ENCODE measurements at places on chromosomes 6 and 20. TPM values are rescaled to one million over a fixed set of nuclear protein-coding genes. Genes with fewer than 3 reads are reported as not detected.
A peak's percentile ranks its signal among the peaks of the same experiment; 100 is the strongest.

DNA sequence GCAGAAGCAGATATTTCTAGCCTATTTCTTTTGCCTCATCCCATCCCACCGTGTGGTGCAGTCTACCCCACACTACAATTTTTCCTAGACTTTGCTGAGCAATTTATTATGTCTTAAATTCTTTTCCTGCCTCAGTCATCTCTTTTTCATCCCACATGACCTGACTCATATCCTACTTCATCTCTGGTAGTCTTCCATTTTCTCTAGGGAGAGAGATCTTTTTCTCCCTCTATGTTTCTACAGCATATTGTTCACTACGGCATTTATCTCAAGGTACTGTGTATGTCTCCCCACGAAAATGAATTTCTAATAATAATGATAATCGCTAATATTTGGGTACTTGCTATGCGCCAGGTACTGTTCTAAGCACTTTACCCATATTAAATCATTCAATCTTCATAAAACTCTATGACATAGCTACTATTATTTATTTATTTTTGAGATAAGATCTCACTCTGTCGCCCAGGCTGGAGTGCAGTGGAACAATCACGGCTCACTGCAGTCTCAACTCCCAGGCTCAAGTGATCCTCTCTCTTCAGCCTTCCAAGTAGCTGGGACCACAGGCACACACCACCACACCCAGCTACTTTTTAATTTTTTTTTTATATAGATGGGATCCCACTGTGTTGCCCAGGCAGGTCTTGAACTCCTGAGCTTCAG, 15.6 kb downstream of the PDSS2 start:
- peak; percentile 46 for DNase-seq

- no peak for DNase-seq
Observed at GRCh38 chr6:96299525-96299924, 222.1 kb upstream of the UFL1 start.

DNA sequence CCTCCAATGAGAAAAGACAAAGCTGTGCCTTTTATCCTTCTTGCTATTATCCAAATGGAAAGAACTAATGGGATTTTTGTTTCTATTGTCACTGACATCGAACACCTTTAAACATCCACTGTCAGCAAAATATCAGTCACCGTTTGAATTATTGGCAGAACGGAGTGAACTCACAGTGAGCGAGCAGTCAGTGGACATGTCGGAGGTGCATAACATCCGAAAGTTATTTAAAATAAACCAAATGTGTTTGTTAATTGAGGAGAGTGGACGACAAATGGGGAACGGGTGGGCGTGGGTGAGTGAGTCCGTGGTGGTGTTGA, 38.8 kb downstream of the PMEPA1 start:
- DNase-seq: no peak

DNA sequence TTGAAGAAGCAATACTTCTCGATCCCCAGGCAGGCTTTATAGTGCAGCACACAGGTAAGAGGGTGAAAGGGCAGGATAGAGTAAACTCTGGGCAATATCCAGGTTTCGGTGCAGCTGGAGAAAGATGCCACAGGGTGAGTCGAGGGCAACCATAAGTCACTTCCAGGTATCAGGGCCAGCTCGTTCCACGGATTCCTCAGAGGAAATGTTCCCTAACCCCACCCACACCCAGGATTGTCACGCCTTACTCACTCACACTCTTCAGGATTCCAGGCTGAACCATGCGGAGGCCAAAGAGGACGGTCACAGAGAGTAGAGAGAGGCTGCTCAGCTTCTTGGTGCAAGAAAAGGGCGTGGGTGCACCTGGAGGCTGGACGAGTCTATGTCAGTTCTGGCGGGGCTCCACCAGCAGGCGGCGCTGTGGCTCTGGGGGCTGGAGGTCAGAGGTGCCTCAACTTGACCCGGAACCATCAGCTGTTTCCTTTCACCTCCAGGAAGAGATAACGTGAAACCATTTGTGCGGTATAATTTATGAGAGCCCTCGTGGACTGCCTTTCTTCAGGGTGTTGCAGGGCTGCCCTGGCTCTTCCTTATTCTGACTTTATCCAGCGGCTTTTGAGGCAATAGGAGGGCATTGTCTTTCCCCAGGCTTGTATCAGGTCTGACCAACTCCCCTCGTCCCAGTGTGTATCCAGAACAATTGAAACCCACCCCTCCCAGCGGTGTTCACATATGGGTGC, 14.5 kb upstream of the WFDC12 start:
- DNase-seq: peak; percentile 7

DNA sequence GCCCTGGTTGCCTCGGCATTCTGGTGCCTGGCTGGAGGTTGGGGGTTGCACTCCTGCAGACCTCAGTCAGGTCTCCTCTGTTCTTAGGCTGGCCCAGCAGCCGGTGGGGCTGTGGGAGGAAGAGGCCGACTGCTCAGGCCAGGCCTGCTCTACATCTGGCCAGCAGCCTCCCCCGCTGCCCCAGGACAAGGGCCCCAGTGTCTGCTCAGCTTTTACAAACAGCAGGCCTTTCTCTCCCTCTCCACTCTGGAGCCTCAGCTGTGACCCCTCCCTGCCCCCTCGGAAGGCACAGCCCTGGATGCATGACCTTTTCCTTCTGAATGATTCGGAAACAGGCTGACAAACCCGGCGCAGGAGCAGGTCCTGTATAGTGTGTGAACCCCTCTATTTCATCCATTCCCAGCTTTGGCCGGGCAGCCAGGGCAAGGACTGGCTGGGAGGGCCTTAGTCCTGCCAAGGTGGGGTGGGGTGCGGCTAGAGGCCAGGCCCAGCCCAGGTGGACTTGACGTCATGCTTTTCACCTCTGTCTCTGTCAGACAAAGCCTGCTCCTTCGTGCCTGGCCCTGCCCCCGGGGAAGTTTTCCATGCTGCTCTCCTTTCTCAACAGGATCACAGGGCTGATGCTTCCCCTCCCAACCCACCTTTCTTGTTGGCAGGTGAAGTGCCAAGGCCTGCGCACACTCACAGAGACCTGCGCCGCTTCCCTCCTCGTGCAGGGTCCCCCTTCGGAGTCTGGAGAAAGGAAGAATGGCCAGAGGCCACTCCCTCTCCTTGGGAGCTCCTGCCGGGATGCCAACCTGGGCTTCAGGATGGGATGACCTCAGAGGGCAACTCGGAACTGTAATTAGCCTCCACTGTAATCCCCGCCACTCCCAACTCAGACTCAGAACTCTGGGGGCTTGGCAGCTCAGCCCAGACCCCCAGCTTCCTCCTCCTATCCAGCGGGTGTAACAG, 10.1 kb upstream of the ITPR3 start:
- no peak for DNase-seq

- no peak for DNase-seq
Observed at GRCh38 chr20:11702721-11703518, 214.8 kb upstream of the BTBD3 start.

DNA sequence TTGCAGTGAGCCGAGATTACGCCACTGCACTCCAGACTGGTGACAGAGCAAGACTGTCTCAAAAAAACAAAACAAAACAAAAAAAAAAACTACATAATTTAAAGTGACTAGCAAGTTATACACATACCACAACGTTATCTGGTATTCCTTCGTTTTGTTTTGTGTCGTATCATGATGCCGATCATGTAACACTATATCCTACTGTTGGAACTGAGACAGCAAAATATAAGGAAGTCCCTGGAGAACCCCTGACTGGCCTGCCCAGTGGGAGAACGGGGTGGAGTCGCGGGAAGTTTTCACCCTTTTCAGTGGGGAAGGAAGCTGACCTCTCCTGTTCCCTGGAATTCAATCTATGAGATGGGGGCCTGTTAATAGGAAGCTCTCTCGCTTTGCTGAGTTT, 15.1 kb downstream of the SOX4 start:
- DNase-seq: no peak

DNA sequence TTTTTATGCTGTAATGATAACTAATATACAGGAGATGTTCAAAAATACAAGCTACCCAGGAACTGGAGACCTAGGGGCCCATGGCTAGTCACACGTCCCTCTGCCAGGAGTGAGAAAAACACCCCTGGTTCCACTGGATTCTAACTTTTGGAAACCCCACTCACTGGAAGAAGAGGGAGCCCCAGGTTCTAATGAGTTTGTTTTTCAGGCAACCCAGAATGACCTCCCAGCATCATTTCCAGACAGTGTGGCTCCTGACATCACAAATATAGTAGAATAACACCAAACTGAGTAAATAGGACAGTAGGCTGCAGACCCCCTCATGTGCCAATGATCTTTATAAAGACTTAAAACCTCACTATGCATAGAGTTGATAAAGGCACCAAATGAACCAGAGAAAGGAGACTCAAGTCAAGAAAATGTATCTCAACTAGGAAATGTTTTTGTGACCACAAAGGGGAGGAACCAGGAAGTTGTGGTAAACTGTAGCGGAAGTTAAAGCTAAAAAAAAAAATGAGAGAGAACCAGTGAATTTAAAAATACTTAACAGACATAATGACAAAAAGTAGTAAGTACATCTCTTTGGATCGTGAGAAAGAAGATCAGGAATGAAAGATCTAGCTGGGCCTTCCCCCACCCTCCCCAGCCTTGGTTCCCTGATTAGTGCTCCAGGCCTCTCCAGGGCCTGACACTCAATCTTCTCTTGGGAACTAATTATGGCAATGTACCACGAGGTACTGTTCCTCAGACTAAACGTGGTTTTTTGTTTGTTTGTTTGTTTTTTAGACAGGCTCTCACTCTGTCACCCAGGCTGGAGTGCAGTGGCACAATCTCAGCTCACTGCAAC, 19.8 kb downstream of the HLA-E start:
- DNase-seq: no peak

DNA sequence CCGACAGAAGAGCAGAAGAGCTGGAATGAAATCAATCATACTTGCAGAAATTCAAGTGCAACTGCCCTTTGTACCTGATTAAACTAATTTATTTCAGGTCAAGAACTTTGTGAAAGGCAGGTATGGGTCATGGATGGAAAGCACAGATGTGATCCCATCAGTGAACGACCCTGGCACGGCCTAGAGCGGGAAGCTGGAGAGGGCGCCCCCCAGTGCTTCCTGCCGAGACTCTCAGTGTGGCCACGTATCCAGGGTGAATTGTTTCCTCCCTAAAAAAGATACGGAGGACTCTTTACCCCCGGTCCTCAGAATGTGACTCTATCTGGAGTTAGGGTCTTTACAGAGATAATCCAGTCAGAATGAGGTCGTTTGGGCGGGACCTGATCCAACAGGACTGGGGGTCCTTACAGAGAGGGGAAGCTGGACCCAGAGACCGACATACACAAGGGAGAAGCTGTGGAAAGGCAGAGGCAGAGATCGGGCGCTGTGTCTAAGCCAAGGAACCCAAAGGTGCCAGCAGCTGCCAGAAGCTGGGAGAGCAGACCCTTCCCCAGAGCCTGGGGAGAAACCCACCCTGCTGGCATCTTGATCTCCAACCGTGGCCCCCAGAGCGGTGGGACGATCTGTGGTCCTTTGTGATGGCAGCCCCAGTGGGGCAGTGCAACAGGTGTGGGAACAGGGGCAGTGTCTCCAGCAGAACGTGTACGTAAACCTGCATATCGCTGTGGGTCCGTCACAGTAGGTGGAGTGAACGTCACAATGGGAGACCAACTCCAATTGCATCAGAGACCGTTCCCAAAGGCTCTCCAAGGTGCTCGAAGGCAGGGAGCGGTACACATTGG, 91.9 kb downstream of the TAF4 start:
- no peak for DNase-seq

DNA sequence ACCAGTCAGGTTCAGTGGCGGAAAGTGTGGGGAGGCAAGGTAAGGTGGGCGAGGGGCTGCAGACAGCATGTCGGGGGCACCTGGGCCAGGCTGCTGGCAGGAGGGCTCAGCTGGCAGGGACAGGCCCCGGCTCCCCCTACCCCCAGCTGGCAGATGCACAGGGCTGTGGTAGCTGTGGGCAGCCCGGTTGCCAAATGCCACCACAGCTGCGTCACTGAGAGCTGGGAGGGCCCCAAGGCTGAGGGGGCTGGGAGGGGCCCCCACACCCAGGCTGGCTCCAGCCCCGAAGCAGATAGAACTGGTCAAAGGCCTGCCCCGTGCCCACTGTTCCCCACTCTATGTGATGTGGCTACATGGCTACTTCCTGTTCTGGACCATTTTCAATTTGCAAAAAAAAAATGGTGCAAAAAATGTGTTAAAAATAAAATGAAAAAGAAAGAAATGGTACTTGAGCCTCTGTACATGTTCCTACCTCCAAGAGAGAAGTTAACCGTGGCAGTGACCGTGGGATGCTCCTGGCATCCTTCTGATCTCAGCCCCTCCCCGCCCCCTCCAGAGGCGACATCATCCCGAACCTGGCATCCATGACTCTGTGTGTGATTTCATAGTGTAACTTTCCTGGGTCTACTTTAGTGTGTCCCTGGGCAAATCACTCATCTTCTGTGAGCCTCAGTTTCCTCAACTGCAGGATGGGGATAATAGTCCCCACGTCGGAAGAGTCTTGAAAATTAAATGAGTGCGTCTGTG, 64.4 kb downstream of the UBE2V1 start:
- no peak for DNase-seq

DNA sequence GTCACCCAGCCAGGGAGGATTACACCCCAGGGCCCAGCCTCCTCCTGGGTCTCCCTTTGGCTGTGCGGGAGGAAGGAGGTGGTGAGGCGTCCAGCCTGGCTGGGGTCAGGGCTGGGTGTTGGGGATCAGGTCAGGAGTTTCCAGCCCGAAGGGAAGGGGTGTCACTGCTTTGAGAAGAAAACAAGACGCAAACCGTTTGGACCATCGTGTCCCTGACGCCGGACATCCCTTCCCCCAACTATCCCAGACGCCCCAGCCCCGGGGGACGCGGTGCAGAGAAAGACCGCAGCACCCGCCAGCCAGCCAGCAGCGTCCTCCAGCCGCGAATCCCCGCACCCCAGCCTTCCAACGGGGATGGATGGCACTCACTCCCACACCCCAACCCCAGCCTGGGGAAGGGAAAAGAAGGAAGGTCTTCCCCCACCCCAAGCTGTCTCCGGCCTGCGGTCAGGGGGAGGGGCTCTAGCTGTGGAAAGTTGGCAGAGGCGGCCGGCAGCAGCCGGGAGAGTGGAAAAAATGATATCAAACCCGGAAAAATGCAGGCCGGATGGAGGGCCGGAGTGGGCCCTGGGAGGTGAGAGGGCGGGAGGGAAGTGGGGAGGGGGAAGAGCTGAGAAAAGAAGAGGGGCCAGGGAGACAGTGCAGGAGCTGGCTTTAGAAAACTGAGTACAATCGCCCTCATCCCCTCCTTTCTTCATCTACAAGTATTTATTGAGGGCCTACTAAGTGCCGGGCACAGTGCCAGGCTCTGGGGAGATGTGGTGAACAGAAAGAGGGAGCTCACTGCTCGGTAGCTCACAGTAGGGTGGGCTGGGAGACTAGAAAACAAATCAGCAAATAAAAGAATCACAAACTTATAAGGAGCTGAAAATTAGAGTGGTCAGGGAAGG, 10.6 kb downstream of the REM1 start:
- peak; percentile 42 for DNase-seq

DNA sequence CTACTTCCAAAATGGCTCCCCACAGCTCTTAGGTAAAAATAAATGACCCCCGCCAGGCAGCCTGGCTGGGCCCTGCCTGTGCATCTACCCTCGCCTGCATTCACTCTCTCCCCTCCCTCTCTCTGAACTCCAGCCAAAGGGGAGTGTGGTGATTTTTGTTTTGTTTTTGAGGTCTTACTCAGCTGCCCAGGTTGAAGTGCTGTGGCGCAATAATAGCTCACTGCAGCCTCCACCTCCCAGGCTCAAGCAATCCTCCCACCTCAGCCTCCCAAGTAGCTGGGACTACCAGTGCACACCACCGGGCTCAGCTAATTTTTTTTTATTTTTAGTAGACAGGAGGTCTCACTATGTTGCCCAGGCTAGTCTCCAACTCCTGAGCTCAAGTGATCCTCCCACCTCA, 15.8 kb downstream of the NFATC2 start:
- no peak for DNase-seq

DPPA5 gene
- total RNA-seq: not detected

SLC32A1 gene
- not detected for total RNA-seq

AKAP12 gene
- total RNA-seq: 250 TPM

ACAT2 gene
- 48.2 TPM for total RNA-seq

TRIM26 gene
- 24.2 TPM for total RNA-seq

TNNC2 gene
- total RNA-seq: not detected

TREM2 gene
- not detected for total RNA-seq

HLA-DRB5 gene
- total RNA-seq: 0.40 TPM

ECT2L gene
- not detected for total RNA-seq

All from lung microvascular endothelial cell (primary cell).